Placental pericyte (primary cell): ENCODE measurements at places on chromosomes 4 and X. TPM values are rescaled to one million over a fixed set of nuclear protein-coding genes. Genes with fewer than 3 reads are reported as not detected.

Gene PNMA6A
- 0.29 and 1.5 TPM in 2 replicates for total RNA-seq

Gene GABRG1
- not detected in 2 replicates for total RNA-seq

Gene CFI
- 0.57 and 2.2 TPM in 2 replicates for total RNA-seq

Gene ABCG2
- total RNA-seq: 17.8 and 52.5 TPM in 2 replicates

Gene AADAT
- 1.3 and 6.3 TPM in 2 replicates for total RNA-seq

Gene TMA16
- total RNA-seq: 28.9 and 38.9 TPM in 2 replicates

Gene CASK
- total RNA-seq: 72.9 and 128 TPM in 2 replicates

Gene PSAPL1
- total RNA-seq: not detected in 2 replicates

Gene DDX53
- 0.22 TPM in 1 of 2 replicates, not detected in the other for total RNA-seq

Gene SH3TC1
- 49.4 and 51.2 TPM in 2 replicates for total RNA-seq

Gene AKAP4
- not detected in 2 replicates for total RNA-seq

Gene IL1RAPL1
- 0.88 and 2.9 TPM in 2 replicates for total RNA-seq

Gene SMIM10L2A
- total RNA-seq: under 0.01 TPM in 1 of 2 replicates, not detected in the other

Gene PWWP3B
- 0.44 and 4.3 TPM in 2 replicates for total RNA-seq

Gene PDCL2
- not detected in 2 replicates for total RNA-seq

Gene NCAPG
- 2.2 and 62.7 TPM in 2 replicates for total RNA-seq

Gene NDNF
- 0.43 TPM in 1 of 2 replicates, not detected in the other for total RNA-seq

Gene TLR2
- 0.22 and 0.29 TPM in 2 replicates for total RNA-seq

Gene JAKMIP1
- total RNA-seq: not detected in 2 replicates

Gene PAGE4
- not detected in 2 replicates for total RNA-seq

Gene ADH4
- not detected in 2 replicates for total RNA-seq

Gene NSUN7
- under 0.01 and 0.22 TPM in 2 replicates for total RNA-seq

Gene SH3D19
- 3.5 and 31.4 TPM in 2 replicates for total RNA-seq

Gene CDX4
- not detected in 2 replicates for total RNA-seq

Gene MUC7
- total RNA-seq: not detected in 2 replicates

Gene ZMAT1
- total RNA-seq: 0.22 and 0.72 TPM in 2 replicates

Gene SLITRK2
- not detected in 2 replicates for total RNA-seq

Gene NHS
- 0.66 and 5.3 TPM in 2 replicates for total RNA-seq

Gene FDCSP
- total RNA-seq: not detected in 2 replicates

Gene TLL1
- total RNA-seq: under 0.01 and 0.22 TPM in 2 replicates

Gene SLC9A7
- total RNA-seq: 16.2 and 68.1 TPM in 2 replicates

Gene BLTP1
- total RNA-seq: 56.5 and 100 TPM in 2 replicates

Gene CLNK
- not detected in 2 replicates for total RNA-seq

Gene RASSF6
- total RNA-seq: 0.14 TPM in 1 of 2 replicates, not detected in the other

Gene SATL1
- total RNA-seq: not detected in 2 replicates

Gene TMPRSS11F
- total RNA-seq: not detected in 2 replicates

Gene PRAF2
- 14.0 and 15.2 TPM in 2 replicates for total RNA-seq

Gene SMARCA5
- 36.5 and 56.1 TPM in 2 replicates for total RNA-seq

Gene NUDT10
- 0.14 TPM in 1 of 2 replicates, not detected in the other for total RNA-seq
